ENCODE measurements at places on chromosomes 7 and 10.

DNA sequence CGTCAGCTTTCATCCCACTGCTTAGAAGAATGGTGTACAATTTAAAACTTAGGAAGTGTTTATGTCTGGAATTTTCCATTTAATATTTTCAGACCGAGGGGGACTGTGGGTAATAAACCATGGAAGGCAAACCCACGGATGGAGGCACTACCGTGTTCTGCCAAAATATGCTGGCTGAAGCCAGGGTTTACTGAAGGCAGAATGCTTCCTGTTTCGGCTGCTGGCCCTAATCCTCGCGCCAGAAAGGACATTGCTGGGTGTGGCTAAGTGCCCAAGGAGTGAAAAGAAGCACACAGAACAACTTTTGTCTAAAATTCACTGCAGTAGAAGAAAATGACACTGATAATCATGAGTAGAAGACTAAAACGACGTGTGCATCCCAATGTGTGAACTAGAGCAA is 32.3 kb downstream of the PITRM1 start:
- DNase-seq, result no peak

DNA sequence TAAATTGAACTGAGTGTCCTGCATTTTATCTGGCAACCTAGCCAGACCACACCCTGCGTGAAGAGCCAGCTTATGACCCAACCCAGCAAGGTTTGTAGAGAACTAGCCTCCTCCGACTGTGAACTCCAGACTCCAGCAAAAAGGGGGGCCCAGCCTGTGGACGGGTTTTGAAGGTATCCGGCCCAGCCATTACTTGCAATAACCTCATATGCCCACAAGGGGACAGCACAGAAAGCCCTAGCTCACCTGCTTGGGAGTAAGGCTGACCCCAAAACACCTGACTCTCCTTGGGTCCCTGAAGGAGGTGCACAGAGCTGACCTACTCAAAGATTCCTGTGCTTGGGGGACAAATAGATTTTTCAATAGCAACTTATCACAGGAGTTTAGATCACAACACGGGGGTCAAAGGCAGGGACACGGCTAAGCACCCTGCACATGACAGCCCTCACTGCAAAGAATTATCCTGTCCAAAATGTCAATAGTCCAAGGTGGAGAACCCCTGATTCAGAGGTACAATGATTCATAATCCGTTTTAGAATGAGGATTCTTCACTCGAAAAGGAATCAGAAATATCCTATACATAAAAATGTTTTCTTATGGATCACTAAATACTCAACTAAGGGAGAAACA is 4.6 kb downstream of the TRPV6 start:
- peak; percentile 22 for DNase-seq

GRCh38 chr10:95388539-95388938 is 97.7 kb upstream of the PDLIM1 start:
- peak; percentile 90 for DNase-seq

GRCh38 chr10:77180104-77180503 is 457.5 kb downstream of the KCNMA1 start:
- no peak for DNase-seq

Data from NCI-H69 (cell line).